NCI-H2081 treated with DMSO at 0.1 percent for 48 hours (cell line): ENCODE measurements at places on chromosomes 11 and 22.

DNA sequence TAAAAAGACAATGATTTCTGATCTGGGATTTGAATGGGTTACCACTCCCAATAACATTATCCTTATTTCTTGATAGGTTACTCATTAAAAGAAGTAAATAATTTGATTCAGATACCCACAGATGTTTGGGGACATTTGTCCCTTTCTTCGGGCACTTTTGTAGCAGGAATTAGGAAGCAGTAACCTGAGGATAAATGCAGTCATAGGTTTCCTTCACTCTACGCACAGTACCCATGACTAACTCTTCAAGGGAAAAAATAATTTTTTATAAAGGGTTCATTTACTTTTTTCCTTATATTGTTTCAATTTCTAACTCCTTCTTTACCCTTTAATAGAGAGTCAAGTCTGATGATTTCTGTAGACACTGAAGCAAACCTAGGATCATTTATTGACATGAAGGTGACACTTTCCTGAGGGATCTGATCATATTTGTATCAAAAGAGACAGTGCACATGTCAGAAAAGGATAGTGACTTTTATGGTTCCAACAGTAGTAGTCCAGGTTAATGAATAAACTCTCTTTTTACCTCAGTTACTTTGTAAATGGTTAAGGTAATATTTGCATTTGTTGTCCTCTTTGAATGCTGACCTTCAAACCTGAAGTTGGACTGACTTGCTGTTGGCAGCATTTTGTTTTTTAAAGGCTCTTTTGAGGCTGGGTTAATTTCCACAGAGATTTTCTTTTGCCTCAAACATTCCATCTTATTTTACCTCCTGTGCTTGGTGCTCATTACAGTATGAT, 1072.0 kb downstream of the LRRC4C start:
- no peak for DNase-seq

DNA sequence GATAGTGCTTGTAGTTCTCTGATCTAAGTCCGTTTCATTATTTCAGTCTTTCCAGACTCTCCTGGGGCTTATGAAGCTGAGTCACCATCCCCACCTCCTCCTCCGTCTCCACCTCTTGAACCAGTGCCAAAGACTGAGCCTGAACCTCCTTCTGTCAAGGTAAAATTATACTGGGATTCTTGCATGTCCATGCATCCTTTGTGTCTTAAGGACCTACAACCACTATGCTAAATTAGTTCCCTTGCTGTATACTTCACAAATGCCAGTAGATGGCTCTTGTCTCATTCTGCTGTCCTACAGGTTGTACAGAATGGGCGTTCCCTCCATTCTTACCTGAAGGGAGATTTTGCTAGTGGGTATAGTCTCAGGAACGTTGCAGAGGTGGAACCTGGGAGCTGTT, 42.2 kb downstream of the POLD3 start:
- no peak for DNase-seq

DNA sequence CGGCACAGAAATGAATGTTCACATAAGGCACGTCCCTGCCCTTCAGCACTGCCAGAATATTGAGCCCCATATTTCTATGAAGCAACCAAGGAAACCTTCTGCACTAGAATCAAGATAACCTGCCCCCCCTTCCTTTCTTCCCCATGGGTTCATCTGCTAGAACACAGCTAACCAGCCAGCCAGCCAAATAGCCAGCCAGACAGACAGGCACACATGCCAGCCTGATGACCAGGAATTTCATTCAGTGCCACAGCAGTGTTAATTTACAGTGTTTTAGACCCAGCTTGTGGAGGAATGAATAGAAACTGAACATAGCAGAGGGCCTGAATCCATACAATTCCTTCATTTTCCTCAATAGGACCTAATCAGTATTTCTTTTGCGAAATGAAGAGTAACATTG, 57.0 kb downstream of the TENM4 start:
- no peak for DNase-seq

GRCh38 chr11:1062075-1062820, 12.4 kb upstream of the MUC2 start:
- no peak for DNase-seq

DNA sequence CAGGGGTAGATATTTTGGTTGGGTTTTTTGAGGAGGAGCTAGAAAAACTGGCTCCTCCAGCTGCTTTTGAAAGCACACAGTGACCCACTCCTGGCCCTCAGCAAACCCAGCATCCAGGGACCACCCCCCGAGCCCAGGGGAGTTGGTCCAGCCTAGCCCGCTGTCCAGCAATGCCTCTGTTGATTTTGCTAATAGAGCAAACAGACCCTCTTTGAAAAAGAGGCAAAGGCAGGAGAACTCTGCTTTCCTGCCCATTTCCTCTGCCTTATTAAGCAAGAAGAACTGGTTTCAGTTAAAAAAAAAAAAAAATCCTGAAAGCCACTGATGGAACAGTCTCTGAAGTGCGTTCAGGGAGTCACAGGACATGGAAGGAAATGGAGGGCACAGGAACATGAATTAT, 25.3 kb downstream of the ABTB2 start:
- DNase-seq = no peak

GRCh38 chr11:1729692-1730011, 20.7 kb downstream of the IFITM10 start:
- no peak for DNase-seq

GRCh38 chr11:45806072-45806933, 1.4 kb downstream of the SLC35C1 start:
- no peak for DNase-seq

DNA sequence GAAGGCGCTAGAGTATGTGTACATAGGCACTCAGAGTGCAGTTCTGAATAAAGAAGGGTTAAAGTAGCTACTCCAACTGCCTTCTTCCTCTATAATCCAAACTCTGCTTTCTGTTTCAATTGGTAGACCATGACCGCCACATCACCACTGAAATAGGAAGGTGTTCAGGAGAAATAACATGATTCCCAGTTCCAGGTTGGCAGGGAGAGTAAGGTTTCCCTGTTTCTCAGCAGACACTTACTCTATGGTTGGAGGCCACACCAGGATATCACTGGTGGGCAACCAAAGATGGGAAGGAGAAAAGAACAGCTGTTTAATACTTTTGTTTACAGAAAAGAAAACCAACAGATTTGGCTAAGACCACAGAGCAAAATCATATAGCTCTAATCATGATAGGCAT, 37.9 kb downstream of the PAK1 start:
- DNase-seq = no peak

GRCh38 chr11:116984589-116984988, 113.6 kb downstream of the SIK3 start:
- DNase-seq = no peak

- no peak for DNase-seq
Measured at GRCh38 chr11:47797633-47798032, 30.5 kb upstream of the FNBP4 start.

DNA sequence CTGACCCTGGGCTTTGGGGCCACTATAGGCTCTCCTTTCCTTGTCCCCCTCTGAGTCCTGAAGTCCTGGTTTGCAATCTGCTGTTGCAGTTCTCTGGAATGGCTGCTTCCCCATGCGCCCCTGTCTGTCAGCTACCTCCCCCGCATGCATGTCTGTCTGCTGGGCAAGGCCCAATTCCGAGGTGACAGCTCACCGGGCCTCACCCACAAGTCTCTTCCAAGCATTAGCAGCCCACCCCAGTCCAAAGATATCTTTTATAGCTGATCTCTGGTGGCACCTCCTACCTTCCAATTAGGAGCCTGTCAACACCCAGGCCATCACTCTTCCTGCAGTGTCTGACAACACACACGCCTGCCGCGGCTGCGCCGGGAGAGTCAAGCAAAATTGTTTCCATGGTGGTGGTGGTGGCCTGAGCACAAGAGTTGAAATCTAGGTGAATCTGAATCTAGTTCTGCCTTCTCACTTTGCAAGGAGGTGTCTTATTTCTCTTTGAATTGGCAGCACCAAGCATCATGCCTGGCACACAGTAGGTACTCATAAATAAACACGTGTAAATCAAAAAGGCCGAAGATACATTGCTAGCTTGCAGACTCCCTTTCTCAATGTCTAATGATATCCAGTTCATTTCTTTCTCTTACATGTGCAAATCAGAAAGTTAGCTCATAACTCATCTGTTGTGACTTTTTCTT, 1.2 kb upstream of the LMO2 start:
- DNase-seq = no peak

GRCh38 chr22:23064381-23065068, 5.8 kb upstream of the GNAZ start:
- no peak for DNase-seq

DNA sequence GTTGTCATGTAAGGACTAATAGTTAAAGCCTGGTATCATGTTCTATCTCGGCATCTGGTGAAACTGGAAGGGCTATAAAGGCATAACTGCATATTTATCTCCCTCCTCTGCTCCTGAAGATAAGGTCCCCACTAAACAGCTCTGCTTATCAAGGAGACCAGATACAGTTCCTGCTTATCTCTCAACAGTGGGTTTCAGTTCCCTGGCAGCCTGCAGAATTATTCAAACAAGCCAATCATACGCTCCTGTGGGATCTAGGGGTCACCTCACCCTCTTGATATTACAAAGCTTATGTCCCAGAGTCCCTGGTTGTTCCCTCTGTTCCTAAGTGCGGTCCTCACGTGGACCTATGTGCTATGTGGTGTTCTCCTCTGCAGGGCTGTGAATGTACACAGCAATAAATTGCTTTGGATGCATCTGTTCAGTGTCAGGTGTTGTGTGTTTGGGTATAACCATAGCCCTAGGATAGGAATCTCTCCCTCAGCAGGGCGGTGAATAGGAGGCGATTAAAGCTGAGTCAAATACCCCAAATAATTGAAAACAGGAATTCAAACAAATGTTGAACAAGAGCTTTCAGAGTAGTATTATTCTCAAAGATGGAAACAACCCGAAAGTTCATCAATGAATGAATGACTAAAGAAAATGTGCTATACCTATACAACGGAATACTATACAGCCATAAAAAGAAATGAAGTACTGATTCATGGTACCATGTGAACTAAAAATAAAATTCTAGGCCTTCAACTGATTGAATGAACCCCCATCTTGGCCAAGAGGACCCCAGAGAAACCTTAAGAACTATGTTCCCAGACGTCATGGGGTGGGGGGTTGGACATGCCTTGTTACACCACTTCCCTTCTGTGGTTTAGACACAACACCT, 3.1 kb upstream of the OOSP4A start:
- DNase-seq = no peak

DNA sequence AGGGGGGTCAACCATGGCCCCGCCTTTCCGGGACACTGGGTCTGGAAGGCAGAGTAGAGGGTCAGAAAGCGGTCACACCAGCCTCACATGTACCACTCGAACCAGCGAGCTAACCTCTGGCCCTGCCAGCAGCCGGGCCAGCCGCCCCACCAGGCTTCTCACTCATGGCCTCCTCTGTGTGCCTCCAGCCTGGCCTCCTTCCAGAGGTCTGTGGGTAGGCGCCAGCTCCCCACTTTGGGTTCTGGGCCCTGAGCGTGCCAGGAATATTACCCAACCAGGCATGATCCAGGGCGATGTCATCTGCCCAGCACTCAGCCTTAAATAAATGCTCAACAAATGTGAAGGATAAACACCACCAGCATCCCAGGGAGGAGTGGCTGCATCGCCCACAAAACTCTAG, 5.8 kb downstream of the SCUBE1 start:
- no peak for DNase-seq

GRCh38 chr11:22930816-22931594, 70.7 kb upstream of the CCDC179 start:
- no peak for DNase-seq

DNA sequence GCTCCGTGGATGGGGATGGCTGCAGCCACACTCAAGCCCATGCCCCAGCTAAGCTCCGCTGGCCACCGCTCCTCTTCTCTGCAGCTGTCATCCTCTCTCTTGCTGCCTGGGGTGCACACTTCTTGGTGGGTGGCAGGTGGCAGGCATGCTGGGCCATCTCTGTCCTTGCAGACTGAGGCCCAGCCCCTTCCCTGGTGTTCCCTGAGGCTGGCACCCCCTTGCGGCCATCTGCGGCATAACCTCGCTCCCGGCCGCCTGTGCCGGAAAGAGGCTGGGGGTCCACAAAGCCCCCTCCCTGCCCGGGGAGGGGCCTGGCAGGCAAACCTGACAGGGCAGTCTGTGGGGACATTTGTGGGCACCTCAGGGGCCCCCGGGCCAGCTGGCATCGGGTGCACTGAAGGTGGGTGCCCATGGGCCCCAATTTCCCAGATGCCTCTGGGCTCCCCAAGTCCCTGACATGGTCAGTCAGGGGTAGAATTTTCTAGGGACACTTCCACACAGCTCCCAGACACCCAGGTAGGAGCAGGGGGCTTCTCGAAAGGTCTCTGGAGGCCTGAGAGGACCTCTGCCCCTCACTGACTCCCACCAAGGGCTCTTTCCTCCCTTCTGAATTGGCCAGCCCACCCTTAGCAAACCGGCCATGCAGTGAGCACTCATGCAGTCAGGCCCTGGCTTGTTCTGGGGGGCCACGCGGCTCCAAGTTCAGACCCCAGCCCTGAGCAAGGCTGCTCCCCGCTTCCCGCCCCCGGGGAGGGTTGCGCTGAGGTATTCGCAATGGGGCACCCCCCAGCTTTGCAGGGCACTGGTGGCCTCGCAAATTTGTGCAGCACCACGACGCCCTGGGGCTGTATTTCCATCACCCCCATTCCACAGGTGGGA, 23.5 kb upstream of the TH start:
- DNase-seq = no peak

GRCh38 chr11:103907548-103908455, 128.6 kb upstream of the DDI1 start:
- no peak for DNase-seq

DNA sequence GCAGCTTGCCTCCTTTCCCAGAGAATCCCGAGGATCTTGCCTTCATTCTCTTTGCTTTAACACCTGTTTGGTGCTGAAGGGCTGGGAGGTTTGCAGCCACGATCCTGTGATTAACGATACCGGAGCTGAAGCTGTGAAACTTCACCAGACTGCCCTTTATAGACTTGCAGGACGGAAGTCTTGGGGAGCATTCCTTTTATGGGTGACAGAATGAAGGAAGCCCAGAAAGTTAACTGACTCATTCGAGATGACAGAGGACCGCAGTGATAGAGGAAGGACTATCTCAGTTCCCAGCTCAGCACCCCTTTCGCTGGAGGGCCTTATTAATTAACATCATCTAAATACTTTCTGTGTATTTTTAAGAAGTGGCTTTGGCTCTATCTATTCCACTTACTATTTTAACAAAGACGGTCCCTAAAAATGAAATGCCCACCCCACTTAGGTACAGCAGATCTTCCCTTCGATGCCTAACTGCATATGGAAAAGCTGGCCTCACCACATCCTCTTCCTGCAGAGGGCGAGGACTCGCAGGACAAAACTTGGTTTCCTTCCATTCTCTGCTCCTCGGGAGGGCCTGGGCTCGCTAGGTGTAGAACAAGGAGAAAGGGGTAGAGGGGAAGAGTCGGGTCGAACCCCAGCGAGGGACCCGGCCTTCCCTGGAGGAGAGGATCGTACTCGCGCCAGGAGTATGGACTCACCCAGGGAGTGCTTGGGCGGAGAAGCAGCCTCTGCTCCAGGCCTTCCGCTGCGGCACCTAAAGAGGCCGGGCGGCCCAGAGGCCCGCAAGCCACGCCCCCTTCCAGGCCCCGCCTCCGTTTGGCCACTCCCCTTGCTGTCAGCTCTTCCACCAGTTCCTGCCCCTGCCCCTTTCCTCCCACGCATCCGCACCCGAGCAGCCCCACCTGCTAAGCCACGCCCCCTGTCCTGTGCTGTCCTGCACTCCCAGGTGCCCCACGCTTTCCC, 30.7 kb upstream of the USP47 start:
- DNase-seq = no peak

- no peak for DNase-seq
Measured at GRCh38 chr11:99937330-99937729, 749.8 kb upstream of the ARHGAP42 start.
